ENCODE measurements at places on chromosomes 2 and 18.

- no peak for DNase-seq
Observed at GRCh38 chr18:34003687-34004086, 221.0 kb downstream of the NOL4 start.

GRCh38 chr2:197097578-197098366 lies 171.3 kb upstream of the PGAP1 start:
- DNase-seq, result no peak

GRCh38 chr2:175187378-175187777 lies 5.9 kb upstream of the ATP5MC3 start:
- no peak for DNase-seq

DNA sequence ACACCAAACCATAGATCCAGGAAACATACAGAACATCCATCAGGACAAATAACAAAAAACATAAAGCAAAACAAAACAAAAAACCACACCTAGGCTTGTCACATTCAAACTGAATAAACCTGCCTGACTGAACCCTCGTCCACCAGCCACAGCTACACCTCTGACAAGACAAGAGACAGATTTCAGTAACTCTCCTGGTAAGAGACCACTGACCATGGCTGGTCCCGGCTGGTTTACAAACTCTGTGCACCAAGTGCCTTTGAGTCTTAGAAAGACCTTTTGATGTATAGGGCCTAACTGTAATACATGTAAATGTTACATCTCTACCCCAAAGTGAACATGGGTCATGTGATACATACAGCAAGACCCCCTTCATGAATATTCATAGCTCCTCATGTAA lies 4.8 kb upstream of the SLC66A2 start:
- no peak for DNase-seq

DNA sequence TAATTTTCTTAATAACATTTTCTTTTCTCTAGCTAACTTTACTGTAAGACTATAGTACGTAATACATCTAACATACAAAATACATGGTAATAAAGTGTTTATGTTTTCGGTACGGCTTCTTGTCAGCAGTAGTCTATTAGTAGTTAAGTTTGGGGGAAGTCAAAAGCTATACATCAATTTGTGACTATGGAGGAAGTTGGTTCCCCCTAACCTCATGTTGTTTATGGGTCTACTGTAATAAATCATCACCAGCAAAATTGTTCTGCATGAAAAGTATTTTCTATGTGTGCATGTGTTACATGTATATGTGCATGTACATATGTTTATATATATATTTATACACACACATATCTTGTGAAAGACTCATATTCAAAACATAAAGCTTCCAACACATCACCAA lies 303.0 kb downstream of the TRIB2 start:
- no peak for DNase-seq

DNA sequence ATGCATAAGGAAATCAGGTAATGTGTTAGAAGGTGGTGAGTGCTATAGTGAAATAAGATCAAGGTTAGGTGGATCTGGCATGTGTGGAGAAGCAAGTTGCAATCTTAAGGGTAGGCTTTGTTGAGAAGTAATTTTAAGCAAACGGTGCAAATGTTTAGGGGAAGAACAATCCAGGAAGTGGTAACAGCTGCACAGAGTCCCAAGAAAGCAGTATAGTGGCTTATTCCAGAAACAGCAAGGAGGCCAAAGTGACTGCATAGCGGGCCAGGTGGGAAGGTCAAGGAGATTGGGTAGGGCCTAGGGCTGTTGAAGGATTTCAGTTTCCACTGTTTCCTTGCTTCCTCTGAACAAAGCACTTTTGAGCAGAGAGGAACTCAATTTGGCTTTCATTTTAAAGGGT lies 30.0 kb upstream of the RAB1A start:
- no peak for DNase-seq

- no peak for DNase-seq
Observed at GRCh38 chr2:42928692-42929545, 136.5 kb upstream of the HAAO start.

DNA sequence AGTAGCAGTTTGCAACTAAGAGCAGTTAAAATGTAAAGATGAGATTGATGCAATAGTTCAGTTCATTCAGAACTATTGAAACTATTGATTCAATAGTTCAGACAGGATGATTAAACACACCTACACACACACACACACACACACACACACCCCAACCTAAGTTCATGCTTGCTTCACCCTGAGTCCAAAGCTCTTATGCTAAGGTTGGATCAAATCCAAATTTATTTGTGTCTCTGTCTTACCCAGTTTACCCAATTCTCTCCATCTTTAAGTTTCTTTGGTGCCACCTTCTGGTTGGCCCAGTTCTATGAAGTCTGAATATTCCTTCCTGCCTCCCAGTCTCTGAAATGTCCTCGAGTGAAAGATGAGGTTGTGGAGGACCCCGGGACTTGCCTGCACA lies 5.1 kb downstream of the SERPINB8 start:
- no peak for DNase-seq

- DNase-seq, result no peak
Observed at GRCh38 chr2:172106108-172106961, 3.6 kb upstream of the DLX2 start.

DNA sequence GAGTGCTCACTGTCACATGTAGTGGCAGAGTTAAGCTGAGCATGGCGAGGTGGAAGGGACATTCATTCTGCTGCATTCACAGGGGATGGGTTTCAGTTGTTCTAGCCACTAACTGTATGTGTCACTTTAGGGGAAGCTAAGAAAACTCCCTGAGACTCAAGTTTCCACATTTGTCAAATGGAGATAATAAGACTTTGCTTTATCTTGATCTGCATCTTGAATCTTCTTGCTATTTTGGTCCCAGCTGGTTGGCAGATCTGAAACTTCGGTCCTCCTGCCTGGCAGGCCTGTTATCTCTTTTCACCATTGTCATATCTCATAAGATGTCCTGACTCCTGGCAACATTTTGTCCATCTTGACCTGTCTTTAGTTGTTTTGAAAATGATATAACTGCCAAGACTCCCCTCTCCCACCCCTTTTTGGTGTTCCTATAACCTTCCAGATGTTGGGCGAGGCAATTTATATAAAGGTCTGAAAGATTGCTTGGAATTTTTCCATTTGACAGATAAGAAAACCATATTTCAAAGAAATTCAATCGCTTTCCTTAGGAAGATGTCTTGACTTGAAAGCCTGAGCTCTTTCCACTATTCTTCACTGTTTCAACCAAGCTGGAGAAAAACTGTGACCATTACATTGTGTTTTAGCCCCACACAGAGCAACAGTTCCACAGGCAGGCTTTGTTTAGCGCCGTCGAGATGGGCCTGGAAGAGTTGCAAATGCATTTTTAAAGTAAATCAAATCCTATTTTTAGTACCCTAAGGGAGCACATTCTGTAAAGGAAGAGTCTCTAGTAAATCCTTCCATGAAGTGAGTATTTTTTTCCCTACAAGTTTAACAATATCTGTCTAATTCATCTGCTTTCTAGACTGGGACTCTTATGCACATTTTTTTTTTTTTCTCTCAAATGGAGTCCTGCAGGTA lies 33.4 kb downstream of the MYCN start:
- no peak for DNase-seq

GRCh38 chr2:68379184-68379708 lies 14.2 kb downstream of the PLEK start:
- DNase-seq, result no peak

All from activated CD4-positive, alpha-beta T cell treated with anti-CD3 and anti-CD28 coated beads, Interleukin-2, amount 50 U/mL, for 48 hours (primary cell).